ENCODE measurements at places on chromosomes 2 and 18.

DNA sequence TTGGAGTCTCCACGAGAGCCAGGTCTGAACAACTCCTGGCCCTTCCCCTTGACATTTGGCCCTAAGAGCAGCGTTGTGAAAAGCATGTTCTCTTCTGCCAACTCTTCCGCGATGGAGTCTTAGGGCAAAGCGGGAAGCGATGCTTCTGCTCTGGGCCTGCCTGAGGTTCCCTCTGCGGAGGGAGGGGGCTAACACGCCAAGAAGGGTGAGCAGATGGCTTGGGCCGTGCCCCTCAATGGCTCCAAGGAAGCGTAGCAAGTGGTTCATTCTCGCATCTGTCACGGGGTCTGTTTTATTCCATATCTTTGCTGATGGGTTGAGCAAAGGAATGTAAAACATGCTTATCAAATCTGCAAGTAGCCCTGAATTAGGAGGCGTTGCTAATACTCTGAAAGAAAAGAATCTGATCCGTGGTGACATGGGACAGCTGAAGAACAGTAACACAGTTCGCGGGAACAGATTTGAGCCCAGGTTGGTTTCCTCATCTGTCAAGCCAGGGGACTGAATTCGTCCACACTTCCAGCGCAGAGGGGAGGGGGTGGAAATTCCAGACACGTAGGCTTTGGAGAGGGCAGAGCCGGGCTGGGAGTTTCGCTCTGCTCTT lies 38.0 kb downstream of the DNMT3A start:
- DNase-seq, result no peak

DNA sequence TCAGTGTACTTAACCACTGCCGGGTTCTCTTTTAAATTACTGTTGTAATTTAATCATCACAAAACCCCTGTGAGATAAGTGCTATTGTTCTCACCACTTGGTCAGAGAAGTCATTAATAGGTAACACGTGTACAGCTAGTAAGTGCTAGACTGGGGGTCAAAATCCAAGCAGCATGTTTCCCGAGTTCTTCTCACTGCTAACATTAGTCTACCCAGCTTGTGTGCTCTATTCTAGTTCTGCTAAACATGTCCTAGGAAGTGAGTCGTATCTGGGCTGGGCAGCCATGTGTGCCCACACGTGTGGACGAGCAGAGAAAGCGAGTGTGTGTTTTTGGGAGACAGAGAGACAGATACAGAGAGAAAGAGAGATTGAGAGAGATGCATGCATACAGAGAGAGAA lies 94.1 kb downstream of the BIN1 start:
- DNase-seq, result no peak

- DNase-seq, result no peak
Observed at GRCh38 chr2:222167762-222168161, 131.0 kb downstream of the PAX3 start.

DNA sequence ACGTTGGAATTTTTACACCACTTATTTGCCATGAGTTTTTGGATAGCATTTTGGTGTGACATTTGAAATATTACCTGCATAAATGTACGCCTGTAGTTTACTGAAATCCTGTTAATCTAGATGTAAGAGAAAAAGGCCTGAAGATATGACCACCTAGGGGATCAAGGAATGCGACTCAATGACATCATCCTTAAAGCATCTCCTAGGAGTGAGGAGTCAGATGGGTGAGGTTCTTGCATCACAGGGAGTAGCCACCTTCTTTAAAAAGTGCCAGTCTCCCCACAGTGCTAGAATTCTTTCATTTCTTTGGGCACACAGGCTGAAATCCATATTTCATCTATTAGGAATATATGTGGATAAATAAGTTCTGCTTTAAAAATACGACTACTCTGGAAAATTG lies 34.5 kb downstream of the ADCYAP1 start:
- no peak for DNase-seq

GRCh38 chr2:151845884-151846283 lies 17.7 kb upstream of the ARL5A start:
- DNase-seq, result no peak

GRCh38 chr2:18178736-18179349 lies 300.4 kb downstream of the KCNS3 start:
- no peak for DNase-seq

GRCh38 chr18:25353080-25353479 lies 1.1 kb upstream of the ZNF521 start:
- DNase-seq, result no peak

Measured in breast epithelium (tissue), 4 donors.